ENCODE measurements at places on chromosomes 2 and 18.

DNA sequence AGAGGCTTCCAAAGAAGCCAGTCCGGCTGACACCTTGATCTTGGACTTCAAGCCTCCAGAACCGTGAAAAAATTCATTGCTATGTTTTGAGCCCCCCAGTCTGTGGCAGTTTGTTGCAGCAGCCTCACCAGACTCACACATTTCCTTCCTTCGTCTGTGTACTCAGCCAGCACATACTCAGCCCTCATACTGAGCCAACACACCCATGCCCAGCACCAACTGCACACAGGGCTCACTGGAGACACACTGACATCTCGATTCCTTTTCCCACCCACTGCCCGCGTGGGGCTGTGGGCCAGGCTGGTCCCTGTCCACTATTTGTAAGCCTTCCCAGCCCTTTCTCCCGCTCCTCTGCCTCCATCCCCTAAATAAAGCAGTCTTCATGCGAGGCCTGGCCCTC is 24.1 kb upstream of the NMUR1 start:
- no peak for DNase-seq

DNA sequence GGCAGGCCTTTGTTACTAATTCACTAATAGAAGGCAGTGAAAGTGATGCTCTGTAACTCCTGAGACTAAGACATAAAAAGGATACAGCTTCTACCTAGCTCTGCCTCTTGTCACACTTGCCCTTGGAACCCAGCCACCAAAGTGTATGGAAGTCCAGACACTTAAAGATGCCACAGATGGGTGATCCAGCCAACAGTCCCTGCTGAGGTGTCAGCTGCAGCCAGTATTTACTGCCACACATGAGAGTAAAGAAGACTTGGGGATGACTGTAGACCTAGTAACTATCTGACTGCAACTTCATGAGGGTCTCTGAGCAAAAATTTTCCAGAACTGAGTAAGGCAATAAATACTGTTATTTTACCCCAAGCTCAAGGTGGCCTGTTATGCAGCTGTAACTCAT is 8.8 kb downstream of the IMMT start:
- DNase-seq: peak; percentile 17

DNA sequence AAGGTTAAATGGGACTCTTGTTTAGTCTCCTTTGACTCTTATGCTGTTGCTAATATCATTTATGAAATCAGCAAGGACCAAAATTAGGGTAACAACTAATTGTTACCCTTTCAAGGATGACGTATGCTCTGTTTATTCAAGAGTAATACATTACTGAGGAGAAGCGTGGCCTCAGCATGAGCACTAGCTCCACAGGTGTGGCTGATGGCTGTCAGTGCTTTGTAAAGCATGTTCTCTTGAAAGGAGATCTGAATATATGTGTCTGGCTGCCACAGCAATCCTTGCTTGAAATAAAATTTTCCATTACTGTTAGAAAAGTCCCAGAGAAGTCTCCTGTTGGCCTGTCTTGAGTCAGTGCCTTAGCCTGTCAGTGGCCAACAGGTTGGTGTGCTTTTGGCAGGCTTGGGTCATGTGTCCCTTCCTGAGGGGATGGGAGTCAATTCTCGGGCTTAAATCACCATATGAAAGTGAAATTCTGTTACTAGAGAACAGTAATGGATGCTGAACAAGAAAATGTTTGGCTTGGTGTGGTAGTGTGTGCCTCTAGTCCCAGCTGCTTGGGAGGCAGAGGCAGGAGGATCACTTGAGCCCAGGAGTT is 32.7 kb downstream of the ABI2 start:
- peak; percentile 73 for DNase-seq

GRCh38 chr2:203432811-203433210 is 102.3 kb downstream of the RAPH1 start:
- DNase-seq: no peak

- DNase-seq: peak; percentile 19
Observed at GRCh38 chr2:168277276-168277675, 29.9 kb upstream of the STK39 start.

- DNase-seq: no peak
Observed at GRCh38 chr2:101692041-101692440, 5.5 kb upstream of the MAP4K4 start.

DNA sequence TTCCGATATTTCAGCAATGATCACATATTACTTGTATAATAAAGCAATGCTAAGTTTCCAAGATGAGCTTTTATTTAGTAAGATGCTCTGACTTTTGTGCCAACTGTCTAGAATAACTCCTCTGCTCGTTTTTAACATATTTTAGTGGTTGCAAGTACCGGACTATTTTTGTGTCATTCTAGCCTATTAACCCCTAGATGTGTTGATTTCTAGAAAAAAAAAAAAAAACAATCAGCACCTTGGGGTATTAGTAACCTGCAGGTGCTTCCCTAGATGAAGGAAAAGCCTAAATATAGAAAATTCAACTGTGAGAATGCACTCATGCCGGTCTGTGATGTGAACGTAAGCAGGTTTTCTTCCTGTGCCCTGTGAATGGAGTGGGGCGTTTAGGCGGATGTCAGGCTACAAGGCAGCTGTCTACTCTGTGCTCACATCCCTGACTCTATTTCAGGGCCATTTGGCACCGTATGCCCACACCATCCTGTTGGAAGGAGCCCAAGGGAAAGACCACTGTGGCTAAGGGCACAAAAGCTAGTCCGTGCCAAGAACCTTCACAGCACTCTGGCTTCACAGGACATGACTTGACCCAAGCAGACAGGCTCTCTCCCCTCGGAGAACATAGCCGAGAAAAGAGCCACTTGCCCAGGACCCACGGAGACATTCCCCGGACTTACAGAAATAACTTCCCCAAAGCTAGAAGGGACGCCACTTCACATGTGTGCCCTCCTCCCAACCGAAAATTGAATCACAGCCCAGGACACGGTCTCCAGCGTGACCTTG is 60.9 kb upstream of the AGAP1 start:
- DNase-seq: no peak

DNA sequence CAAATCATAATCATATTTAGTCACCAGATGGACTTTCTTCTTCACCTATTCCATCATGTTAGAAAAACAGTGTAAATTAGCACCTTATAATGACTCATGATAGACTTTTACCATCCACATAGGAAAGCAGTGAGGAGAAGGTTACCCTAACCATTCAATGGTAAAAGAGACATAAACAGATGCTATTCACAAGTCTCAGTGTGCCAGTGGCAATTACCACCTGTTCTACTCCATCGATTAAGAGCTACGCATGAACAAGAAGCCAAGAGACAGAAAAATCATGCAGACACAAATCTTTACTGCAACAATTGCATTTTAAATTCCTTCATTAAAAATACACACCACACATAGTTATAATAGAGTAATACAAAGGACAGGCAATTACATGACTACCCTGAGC is 106.7 kb upstream of the CHAC2 start:
- peak; percentile 100 for DNase-seq

GRCh38 chr2:4662161-4662779 is 958.9 kb downstream of the DCDC2C start:
- DNase-seq: peak; percentile 60

DNA sequence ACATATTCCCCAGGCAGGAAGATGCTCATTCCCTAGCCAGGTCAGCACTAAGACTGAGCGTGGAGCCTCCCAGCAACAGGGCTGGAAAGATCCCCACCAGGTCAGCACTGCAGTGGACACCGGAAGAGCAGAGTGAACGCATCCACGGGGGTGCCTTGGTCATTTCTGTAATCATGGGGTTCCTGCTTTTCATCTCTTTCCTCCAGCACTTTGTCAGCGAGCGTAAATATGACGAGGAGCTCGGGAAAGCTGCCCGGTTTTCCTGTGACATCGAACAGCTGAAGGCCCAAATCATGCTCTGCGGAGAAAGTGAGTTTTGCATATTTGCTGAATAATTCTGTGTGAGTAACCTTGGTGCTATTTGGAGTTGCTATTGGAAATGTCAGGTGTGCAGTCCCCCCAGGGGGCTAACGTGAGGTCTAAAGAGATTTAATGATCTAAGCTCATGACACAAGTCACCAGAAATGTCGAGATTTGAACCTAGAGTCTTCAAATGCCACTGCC is 40.1 kb downstream of the KCTD18 start:
- no peak for DNase-seq

GRCh38 chr2:177633111-177633510 is 240.5 kb downstream of the AGPS start:
- peak; percentile 54 for DNase-seq

DNA sequence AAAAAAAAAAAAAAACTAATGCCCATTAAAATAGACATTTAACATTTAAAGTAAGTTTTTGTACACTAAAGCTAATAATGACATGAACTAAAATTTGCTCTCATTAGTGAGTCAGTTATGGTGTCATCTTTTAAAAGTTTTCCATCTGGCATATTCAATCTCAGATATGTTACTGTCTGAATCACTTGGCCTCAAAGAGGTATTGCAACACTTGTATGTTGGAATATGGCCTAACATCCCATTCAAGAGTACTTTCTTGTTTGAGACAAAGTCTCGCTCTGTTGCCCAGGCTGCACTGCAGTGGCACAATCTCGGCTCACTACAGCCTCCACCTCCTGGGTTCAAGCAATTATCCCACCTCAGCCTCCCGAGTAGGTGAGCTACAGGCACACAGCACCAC is 169.7 kb downstream of the TMEM163 start:
- no peak for DNase-seq

GRCh38 chr2:72090271-72090720 is 57.4 kb downstream of the CYP26B1 start:
- no peak for DNase-seq

- peak; percentile 49 for DNase-seq
Observed at GRCh38 chr2:231685349-231686191, 22.8 kb upstream of the PTMA start.

- no peak for DNase-seq
Observed at GRCh38 chr18:75125382-75126331, 83.3 kb downstream of the PTGR3 start.

DNA sequence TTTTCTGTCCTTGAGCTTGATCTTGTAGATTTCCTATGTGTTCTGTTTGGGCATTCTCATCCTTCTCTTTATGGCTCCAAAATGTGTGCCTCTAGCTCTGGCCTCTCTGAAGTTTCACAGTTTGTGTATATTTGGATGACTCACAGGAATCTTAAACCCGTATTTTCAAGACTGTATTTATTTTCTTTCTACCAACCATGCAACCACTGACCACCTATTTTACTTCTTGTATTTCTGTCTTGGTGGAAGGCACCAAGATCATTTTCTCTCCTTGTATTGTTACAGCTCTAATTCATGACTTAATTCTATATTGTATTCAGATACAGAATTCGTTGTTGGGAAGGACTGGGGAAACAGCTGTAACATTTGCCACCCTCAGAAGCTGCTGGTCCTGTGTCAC is 39.5 kb downstream of the ACSL3 start:
- no peak for DNase-seq

DNA sequence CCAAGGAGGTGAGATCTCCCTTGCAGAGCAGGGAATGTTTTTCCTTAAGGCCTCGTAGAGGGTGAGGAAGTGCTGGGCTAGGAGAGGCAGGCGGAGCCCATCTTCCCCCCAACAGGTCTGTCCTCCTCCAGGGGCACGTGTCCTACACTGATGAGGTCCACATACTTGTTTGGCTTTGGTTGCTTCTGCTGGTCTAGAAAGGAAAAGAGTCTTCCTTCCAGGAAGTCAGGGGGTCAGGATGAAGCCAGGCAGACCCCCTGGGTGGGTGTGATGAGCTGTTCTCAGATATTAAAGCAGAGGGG is 6.0 kb downstream of the SH3BP4 start:
- DNase-seq: no peak

DNA sequence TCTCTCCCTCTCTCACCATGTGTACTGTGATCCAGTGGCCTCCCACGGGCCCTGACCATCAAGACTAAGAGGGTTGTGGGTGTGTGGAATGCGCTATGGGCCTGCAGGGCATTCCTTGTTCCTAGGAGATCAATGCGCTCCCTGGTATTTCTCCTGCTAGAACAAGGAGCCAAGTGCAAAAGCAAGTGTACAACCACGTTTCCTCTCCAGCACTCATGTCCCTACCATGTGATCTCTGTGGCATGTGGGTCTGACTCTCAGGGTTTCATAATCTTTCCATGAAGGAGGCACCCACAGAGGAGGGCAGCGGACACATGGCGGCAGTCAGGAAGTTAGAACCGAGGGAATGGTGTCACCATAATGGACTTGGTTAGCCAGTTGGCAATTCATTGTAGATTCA is 91.4 kb downstream of the MAPK4 start:
- DNase-seq: no peak

- DNase-seq: no peak
Observed at GRCh38 chr2:224523626-224524577, 61.3 kb downstream of the CUL3 start.

GRCh38 chr18:4639628-4640310 is 184.7 kb upstream of the DLGAP1 start:
- peak; percentile 100 for DNase-seq

GRCh38 chr2:234193977-234194563 is 143.6 kb downstream of the SPP2 start:
- DNase-seq: no peak

DNA sequence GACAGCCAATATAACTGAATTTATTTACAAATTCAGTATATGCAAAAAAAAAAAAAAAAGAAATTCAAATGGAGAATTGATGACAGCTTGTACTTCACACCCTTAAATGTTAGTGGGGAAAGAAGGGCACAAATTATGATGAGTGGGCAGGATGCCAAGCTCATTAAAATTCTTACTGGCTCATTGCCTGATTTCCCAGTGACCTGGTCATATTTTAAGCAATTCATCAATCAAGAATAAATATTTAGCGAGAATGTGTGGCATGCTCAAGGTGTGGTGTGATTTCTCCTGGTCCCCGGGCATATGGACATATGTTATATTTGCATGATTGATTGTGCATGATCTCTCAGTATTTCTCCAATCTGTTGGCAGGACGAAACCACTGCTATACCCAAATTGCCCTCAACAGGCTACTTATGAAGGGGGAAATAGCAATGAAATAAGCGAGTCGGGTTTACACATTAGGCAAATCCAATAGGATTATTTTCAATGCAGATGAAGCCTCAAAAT is 883.0 kb downstream of the LRRTM4 start:
- DNase-seq: peak; percentile 87

DNA sequence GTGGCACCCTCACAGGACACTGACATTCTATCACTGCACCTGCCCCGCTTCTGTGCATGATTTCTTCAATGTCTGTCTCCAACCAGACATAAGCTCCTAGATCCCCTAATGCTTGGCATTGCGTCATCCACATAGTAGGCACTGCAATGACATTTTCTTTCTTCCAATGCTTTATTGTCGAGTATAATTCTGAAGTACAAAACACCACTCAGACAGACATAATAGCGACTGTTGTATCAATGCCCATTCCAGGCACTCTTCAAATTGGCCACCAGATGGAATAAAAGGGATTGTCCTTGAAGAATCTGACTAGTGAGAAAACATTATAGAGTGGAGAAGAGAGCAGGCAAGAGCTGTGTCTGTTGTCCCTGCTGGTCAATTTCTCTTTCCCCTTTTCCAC is 89.0 kb downstream of the LPIN1 start:
- DNase-seq: no peak

- no peak for DNase-seq
Observed at GRCh38 chr2:67574230-67574629, 177.1 kb downstream of the ETAA1 start.

DNA sequence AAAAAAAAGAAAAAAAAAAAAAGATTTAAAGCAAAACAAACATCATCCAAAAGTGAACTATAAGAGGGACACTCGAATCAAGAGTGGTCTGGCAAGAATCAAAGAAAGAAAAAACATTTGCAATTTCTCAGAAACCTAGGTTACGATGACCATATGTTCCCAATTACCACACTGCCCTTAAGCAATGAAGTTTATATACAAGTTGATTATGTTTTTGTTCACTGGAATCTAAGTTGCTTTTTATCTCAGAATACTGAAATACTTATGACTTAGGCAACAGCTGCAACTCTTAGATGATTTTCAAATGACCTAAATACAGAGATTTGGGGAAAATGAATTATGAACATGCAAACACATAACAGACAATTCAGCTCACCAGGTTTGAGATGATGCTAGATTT is 597.1 kb upstream of the CHAC2 start:
- DNase-seq: no peak
